ENCODE measurements at places on chromosomes 5 and 9.

GRCh38 chr5:77355080-77355479 is 137.0 kb downstream of the WDR41 start:
- DNase-seq, result no peak

GRCh38 chr9:121289772-121290370 is 21.9 kb downstream of the GSN start:
- DNase-seq, result no peak

DNA sequence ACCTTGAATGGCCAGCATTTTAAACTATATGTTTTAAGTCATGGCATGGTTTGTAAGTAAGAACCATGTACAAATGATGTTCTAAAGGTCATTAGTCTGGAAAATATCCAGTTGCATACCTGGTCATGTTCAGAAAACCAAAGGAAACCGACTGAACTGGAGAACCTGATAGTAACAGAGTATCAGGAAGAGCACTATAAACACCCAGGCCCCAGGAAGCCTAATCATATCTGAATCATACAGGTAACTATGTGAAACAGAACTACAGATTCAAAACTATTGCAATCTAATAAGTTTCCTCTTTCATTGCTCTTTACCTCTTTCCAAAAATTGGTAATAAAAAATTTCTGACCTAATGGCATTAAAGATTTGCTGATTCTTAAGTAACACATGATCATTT is 500.3 kb downstream of the ARHGEF28 start:
- DNase-seq, result no peak

- DNase-seq, result no peak
Measured at GRCh38 chr5:134553821-134554267, 28.4 kb downstream of the JADE2 start.

DNA sequence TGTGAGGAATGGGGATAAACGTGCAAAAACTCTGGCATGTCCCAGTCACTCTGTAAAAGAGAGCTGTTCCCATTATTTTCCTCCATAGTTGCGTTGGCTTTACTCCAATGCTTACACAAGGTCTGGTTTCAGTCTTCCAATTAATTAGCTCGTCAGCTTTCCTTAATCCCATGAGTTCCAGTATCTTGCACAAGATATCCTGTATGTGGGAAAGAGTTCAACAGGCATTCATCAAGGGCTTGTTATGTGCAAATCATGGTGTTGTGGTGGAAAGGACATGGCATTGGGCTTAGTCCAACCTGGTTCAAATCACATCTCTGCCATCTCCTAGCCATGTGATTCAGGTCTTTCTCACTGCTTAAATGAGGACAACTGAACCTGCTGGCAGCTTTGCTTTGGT is 77.5 kb upstream of the PANK3 start:
- DNase-seq, result no peak

- DNase-seq, result no peak
Measured at GRCh38 chr5:72628771-72629371, 121.7 kb upstream of the ZNF366 start.

GRCh38 chr9:93684806-93685543 is 108.6 kb downstream of the PHF2 start:
- DNase-seq, result no peak

DNA sequence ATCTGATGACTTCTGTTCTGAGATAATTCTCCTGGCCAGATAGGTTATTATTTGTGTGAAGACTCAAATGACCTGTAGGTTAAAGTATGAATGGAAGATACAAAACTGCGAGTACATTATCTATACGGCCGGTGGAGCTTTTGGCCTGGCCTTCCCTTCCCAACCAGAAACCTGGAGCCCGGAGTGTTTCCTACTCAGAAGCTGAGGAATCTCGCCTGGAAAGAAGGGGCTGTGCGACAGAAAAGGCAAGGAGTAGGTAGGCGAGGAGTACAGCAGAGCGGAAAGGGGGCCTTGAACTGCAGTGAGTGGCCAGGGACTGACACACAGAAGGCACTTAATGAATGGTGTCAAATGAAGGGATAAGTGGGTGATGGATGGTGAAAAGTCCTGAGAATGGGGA is 34.6 kb downstream of the ANGPTL2 start:
- DNase-seq, result no peak

DNA sequence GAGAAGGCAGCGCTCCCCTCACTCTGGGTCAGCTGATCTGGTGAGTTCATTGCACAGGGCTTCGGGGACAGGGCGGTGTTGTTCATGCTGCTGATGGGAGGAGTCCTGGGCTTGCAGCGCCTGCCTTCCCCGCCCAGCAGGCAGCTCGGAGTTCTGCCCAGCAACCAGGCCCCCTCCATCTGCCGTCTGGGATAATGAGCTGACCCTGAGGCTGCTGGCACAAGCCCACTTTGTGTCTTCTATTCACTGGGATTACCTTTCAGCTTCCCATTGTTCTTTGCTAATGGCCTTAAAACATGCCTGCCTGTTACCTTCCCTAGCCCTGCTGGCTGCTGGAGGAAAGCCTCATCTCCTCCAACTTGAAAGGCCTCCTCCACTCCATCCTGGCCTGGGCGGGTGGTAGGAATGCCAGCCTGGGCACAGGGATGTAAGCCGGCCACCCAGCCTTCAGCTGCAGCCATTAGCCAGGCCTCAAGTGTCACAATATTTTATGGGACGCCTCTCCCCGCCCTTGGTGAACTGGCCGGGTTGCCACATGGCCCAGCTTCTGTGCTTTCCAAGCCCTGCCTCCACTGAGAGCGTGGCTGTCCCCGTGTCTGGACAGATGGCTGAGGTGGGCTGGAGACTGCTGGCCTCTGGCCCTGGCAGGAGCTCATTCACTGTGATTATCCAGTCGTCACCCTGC is 70.4 kb downstream of the GADD45G start:
- no peak for DNase-seq

GRCh38 chr5:113771483-113771882 is 258.0 kb downstream of the YTHDC2 start:
- DNase-seq, result no peak

GRCh38 chr5:179793468-179794139 is at the start of gene LTC4S:
Gene LTC4S, plus strand, starts transcription at chr5:179793986. Its CDS starts 95 bp downstream, at chr5:179794081.
- DNase-seq, result no peak

DNA sequence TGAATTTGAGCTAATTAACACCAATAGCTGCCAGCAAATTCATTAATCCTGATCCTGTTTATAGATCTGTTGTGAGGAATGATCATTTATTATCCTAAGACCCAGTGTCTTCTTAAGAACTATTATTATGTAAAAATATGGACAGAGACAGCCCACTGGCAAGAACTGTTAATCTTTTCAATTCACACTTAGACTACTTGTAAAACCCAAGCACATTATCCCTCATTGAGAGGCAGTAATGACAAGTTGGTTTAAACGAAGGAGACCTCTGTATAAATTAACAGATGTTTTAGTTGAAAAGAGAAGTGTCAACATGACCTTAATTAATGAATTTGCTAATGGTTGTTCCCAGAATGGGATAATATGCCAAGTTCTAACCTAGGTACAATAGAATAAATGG is 270.3 kb upstream of the IZUMO3 start:
- no peak for DNase-seq

GRCh38 chr9:83569326-83569725 is 31.1 kb upstream of the FRMD3 start:
- DNase-seq, result no peak

GRCh38 chr5:321726-322251 is 275 bp downstream of the AHRR start:
- no peak for DNase-seq

DNA sequence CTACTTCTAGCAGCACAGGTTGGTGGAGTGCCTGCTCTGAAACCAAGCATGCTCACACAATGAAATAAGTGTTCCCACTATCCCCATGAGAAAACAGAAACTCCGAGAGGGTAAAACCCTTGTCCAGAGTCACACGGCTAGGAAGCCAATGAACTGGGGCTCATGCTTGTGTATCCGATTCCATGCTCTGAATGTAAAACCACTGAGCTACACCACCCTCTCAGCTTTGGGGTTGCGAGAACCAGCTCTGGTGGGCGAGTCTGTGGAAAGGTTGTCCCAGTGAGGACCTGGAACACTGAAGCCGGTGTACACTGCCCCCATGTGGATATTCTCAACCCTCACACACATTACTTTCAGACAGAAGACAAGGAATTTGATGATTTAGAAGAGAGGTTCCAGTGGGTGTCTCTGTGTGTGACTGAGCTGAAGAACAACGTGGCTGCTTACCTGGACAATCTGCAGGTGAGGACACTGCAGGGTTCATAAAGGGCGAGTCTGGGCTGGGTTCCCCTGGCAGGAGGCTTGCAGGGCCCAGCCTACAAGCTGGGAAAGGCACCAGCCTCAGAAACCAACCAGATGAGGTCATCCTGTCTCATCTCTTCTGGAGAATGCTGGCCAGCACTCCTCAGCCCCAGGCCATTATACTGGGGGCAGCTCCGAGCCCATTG is 37.4 kb downstream of the ARHGEF37 start:
- no peak for DNase-seq

Data from stimulated activated CD8-positive, alpha-beta memory T cell treated with anti-CD3 and anti-CD28 coated beads, Interleukin-7, amount 100 ng/mL, for 4 hours (primary cell).